ENCODE measurements at places on chromosomes 1 and 21.
A peak's percentile ranks its signal among the peaks of the same experiment; 100 is the strongest.

DNA sequence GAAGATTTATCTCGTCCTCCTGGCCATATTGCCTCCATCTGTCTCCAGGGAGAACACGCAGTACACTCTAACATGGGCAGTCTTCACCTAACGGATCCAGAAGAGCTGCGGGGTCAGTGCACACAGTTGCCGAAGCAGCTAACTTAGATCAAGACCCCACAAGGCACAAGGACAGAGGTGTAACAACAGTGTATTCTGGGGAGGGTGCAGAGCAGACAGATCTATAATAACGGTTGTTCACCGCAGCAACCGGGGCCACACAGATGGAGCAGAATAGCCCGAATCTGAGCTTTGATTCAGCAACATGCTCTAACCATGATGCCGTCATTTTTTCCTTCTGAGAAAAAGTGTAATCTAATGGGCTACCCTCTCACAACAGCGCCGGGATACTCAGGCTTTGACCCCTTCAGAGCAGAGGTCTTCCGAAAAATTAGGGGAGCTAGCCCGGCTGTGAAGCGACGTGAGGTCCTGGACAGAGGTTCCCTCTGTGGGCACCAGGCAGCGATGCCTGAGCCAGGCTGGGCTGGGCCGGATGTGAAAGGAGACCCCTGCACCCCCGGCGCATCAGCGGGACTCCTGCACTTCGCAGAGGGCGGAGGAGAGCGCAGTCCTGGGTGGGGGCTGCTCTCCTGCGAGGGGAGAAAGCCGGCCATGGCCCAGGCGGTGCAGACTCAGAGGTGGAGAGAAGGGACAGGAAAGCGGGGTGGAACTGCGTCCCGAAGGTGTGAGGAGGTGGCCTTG is 57.5 kb downstream of the BCL9 start:
- peak; percentile 73 for DNase-seq

DNA sequence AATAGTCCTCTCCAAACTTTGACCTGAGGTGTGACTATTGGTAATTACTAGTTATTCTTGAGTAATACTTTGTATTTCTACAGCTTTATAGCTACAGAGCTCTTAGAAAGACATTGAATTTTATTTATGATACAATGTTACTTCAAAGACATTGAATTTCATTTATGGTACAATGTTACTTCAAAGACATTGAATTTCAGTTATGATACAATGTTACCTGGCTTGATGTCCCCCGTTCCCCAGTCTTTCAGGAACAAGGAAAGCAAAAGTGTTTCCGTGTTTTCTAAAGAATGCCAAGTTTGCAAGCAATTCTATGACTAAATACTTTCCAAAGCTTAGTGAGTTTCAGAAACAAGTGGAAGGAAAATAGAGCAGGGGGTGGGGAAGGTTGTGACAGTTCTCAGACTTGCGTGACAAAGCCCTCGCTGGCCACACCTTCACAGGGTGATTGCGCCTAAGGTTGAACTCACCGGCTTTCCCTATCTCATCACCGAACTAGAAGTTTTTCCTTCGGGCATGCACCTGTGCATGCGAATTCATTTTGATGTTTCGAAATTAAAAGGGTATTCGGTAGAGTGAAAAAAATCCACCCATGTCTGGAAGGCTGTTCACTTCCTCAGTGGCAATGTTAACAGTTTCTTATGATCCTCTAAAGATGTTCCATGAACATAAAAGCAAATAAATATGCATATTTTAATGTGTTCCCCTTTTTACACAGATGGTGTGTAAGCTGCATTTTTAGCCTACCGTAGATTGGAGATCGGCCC is 909 bp upstream of the PAXBP1 start:
- DNase-seq = peak; percentile 88

- DNase-seq = no peak
Observed at GRCh38 chr1:22350171-22350923, 101.3 kb upstream of the ZBTB40 start.

DNA sequence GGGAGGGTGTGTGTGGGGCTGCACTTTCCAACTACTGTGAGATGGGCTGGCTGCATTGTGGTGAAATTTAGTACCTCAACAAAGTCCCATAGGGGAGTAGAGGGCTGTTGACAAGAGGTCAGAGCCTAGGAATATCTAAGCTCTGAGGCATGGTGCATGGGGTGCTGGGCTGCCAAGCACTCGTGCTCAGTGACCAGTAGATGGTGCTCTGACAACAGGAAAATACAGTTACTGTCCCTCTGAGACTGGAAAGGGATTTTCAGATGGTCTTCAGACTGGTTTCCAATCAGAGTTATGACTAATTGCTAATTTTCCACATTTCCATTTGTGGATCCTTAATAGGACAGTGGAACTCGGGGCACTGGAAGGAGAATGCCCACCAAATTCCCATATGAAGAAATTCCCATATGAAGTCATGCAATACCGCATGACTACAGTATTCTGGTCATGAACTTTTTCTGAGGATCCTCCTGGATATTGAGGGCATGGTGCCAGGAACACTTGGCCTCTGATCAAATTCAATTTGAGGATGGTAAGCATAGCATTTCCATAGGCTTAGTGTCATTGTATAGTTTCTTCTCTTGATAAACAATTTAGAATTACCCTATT is 4.1 kb upstream of the CACNA1E start:
- DNase-seq = peak; percentile 65

DNA sequence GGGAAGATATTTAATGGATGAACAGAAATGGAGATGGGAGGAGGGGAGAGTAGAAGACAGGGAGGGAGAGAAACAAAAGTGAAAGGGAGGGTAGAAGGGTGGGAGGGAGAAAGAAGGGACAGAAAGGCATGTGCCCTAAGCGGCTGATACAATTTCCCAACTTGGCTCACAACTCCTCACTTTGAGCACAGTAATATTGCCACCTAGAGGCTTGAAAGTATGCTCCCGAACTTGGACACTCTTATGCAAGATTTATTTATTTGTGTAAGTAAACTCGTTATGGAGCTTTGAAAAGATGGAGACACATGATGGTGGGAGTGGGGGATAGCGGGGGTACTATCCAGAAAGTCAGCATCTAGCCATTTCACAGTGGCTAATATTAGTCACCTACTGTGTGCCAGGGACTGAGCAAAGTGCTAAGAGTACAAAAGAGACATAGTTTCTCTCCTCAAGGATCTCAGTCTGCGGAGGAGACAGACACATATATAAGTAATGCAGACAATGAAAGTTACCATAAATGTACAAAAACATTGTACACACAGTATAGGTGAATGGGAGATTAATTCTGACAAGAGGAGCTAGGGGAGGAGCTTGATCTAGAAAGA is 189.7 kb downstream of the SEC16B start:
- no peak for DNase-seq

GRCh38 chr1:48177257-48177656 is 45.3 kb upstream of the SLC5A9 start:
- no peak for DNase-seq

DNA sequence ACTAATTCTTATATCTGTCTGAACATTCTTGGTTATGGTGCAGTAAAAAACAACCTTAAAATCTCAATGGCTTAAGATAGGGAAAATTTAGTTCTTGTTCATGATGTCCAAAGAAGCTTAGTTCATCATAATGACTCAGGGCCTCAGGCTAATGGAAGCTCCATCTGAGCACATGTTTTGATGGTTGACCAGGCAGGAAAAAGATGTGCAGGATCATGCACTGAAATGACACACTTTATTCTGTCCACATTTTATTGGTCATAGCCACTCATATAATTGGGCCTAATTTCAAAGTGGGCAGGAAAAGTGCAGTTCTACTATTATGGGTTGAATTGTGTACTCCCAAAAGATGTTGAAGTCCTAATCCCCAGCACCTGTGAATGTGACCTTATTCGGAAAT is 198.2 kb downstream of the CENPF start:
- DNase-seq = no peak

DNA sequence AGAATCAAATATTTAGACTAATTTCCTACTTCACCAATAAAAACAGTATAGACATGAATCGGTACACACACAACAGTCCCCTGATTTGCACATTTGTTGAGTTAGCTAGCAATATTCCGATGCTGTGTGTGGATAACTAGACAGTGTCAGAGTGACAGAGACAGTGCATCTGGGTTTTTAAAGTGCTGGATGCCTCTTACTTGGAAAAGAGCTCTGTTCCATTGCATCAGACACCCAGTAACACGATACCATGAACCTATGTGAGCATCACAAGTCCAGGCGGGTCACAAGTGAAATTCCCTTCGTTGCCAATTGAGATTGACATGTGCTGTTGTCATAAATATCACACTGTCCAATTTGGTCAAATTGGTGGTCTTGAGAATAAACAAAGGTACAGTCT is 82.0 kb upstream of the ESRRG start:
- no peak for DNase-seq

DNA sequence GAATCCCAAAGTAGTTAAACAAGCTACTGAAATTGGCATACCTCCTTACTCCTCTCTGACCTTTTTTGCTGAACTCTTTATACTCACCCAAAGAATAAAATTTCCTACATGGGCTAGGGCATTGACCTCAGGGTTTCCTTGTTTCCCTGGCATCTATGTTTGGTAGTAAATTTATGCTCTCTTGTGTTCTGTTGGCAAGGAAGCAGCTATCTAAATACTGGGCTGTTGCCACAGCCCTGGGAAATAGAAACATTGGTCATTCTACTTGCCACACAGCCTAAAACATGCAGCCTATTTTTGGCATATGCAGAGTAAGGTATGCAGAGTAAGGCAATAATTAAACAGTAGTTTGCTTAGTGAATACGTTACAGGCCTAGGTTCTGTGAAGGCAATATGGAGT is 351.4 kb downstream of the HLX start:
- no peak for DNase-seq

GRCh38 chr1:70503358-70503757 is 92.3 kb downstream of the CTH start:
- no peak for DNase-seq

DNA sequence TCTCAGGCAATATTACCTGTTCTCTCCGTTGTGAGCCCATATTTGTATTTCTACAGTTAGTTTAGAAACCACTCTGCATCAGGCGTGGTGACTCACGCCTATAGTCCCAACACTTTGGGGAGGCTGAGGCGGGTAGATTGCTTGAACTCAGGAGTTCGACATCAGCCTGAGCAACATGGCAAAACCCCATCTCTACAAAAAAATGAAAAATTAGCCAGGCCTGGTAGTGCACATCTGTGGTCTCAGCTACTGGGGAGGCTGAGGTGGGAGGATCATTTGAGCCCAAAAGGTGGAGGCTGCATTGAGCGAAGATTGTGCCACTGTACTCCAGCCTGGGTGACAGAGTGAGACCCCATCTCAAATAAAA is 19.7 kb upstream of the ID3 start:
- DNase-seq = no peak

DNA sequence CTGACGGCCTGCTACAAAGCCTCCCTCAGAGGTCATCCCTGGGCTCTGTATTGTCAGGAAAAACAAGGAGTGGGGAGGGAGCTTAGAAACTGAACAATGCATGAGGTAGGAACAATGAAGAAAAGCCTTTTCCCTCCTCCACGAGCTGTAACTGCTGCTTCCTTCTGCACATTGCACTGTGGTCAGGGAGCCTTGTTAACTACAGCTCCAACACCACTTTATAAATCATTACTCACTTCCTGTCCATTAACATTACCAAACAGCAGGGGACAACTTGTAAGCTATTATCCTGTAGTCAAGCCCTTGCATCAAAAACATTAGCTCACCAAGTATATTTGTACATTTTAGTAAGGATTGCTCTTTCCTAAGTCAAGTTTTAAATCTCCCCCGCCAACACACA is 336.0 kb upstream of the NR5A2 start:
- DNase-seq = no peak

DNA sequence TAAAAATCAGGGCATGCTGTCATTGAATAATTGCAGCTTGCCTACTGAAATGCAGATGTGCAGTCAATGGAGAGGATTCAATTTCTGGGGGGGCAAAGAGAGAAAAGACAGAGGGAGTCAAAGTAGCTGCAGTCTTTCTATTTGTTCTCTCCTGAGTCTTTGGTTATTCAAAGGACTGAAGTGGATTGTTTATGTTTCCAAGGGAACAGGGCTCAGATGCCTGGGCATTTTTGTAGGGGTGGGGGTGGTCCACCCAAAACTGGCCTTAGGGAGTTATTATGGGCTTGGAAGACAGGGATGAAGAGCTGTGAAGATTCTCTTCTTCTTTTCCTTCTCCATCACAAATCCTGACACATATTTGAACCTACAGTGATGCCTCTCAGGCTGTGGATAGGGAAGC is 408.8 kb upstream of the DAB1 start:
- DNase-seq = no peak

DNA sequence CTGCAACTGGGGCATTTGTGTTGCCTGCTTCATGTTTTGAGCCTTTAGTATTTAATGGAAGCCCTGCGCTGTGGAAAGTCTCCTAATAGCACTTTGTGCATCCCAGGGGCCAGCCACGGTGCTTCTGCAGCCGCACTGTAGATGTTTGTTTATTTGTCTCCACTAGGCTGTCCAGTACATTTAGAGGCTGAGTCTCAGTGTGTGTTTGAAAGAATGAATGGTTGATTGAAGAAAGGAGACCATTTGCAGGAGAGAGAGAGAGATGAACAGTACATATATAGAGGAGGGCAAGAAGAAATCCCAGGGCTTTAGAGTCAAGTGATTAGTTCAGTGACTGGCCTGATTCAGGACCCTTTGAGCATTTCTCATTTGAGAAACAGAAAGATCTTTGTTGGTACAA is 33.9 kb downstream of the MPZL1 start:
- DNase-seq = no peak

DNA sequence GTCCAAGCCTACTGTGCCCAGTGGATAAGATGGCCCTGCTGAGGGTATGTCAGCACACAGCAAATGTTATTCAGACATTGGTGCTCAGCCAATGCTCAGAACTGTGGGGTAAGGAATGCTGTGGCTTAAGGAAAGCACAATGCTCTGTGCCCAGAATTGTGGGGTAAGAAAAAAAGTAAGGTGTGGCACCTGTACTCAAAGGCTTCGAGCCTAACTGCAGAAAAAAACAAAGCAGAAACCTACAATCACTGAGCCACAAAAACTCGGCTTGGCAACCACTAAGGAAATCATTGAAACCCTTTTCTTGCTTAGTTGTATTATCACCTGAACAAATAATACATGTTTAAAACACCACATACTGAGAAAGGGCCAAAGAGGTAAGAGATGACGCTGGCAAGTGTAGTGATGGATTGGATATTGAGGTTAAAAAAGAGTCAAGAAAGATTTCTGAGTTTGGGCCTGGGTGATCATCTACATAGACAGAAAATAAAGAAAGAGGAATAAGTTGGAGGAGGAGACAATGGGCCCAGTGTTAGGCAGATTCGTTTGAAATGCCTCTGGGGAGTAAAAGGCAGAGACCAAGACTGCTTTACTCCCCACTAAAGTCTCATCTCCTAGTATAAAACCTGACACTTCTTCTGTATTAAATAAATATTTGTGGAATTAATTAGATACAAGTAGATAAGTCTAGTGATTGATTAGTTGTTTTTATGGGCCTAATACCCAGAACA is 25.9 kb upstream of the ATP1A1 start:
- no peak for DNase-seq
